SW480 (cell line): ENCODE measurements at places on chromosomes 5 and 9.

- no peak for DNase-seq
These were observed 23.4 kb downstream of the ANXA6 start for GRCh38 chr5:151134228-151134627.

DNA sequence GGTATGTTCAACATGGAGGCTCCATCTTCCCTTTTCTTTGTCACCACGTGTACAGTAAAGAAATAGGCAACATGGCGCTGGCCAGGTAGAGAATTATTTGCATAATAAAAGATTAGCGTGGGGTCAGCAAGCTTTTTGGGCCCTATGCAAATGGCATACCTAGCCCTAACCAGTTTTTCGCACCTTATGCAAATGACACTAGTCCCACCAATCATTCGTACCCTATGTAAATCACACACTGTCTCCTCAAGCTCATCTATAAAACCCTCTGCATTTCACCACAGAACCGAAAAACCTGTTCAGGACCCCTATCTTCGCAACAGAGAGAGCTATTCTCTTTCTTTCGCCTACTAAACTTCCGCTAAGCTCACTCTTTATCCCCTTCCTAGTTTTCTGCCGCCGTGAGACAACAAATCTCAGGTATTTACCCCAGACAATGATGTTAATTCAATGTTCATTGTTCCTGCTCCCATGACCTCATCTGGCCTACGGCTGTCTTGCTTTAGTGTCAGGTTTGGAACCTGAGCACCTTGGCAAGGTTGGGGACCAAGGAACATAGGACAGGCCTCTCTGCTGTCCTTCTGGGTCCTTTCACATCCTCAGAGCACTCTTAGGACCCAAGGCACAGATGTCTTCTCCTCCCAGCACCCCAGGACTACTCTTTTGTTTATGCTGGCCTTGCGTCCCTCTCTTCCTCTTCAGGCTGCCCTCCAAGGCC is 180.7 kb upstream of the RAI14 start:
- no peak for DNase-seq

DNA sequence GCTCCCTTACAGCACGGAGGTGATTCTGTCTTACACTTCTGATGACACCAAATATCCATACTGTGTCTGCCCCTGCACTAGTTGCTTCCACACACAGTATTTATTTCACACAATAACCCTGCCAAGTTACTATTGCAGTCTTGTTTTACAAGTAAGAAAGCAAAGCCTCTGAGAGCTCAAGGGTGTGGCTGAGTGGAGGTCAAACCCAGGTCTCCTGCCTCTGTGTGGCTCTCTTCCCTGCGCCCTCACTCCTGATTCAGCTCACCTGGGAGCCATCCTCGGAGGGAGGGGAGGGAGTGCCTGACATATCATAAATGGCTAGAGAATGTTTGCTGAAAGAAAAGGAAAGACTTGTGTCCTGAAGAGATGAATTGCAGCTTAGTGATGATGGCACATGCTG is 41.0 kb downstream of the MVB12B start:
- no peak for DNase-seq

GRCh38 chr5:171904886-171905285 is 101.6 kb downstream of the FBXW11 start:
- DNase-seq: no peak

DNA sequence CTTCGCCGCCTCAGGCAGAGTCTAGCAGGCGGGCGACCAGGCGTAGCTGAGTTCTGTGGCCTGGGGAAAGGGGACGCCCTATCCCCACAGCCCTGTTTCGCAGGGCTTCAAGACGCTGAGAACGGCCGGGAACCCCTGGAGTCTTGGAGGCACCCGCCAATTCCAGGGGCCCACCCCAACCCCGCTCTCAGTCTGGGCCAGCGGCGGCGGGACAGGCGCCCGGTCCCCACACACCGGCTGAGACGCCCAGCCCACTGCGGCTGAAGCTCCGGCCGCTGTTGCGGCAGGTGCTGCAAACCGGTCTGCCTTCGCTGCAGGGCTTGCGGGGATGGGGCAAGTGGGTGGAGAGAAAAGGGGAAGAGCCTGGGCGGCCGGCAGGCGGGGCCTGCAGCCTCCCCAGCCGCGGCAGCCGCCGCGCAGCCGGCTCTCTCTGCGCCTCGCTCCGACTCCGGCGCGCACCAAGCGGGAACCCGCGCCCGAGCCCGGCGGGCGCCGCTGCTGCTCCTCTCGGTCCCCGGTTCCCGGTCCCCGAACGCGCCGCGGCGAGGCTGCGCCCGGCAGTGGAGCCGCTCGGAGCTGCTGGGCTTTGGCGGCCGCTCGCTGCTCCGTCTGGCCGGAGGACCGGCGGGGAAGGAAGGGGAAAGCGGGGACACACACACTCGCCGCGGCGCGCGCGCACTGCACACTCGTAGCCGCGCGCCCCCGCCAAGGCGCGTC is at the start of gene PIP5K1B:
Gene PIP5K1B (plus strand): TSS at position 427 of the 717 bp plus-strand sequence. CDS start 117,375 bp downstream, outside the sequence.
- peak; percentile 78 for DNase-seq

- DNase-seq: no peak
These were observed 31.9 kb upstream of the IL12B start for GRCh38 chr5:159362220-159362619.

DNA sequence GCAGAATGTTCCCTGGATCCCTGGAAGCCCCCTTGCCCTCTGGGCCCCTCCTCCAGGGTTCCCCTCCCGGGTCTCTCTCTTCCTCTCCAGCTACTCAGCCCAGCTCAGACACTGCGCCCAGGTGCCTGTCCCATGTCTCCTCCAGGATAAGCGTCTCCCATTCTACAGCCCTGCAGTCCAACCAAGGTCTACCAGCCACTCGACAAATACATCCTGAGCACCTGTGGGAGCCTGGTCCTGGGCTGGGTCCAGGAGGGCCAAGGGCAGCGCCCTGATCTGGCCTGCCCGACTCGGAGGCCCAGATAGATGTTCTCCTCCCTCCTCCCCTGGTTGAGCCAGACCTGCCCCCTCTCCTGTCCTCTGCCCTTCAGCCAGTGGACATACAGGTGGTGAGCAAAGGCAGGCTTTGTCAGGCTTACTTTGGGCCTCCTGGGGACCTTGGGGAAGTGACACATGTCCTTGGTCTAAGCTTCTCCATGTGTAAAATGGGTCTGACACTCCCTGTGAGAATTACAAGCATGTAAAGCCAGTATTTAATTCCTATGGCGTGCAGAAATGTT is 1.4 kb downstream of the FLT4 start:
- DNase-seq: no peak

DNA sequence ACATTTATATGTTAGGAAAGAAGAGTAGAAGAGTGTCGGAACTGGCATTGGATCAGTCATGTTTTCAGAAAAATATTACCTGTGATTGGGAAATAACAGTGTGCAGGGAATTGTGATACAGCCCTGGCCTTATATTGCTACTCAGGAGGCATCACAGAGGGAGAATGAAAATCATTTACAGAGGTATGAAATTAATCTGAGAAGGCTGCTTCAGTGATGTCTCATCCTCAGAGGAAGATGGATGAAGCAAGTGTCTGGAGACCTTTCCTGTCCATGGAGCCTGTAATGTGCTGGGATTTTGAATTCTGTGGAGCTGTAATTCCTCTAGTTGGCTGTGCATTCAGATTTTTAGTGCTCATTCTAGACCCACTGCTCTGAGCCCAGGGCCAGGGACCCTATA is 3.8 kb downstream of the ACTBL2 start:
- no peak for DNase-seq

- no peak for DNase-seq
These were observed 735 bp downstream of the ECPAS start for GRCh38 chr9:111483439-111483857.

DNA sequence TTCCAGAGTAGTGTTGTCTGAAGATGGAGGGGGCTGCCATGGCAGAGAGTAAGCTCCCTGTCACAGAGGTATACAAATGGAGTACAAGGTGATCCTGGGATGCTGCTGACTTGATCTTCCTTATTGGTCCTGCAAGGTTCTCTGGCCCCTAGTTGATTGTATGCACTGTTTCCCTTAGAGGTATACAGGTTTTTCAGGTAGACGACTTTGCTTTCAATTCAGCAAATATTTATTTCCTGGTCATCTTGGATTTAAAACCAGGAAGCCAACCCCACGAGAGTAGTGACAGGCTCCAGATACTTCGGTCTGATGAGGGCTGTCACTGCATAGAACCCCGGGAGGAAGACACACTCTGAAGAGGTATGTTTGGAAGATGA is 16.5 kb upstream of the TRIM14 start:
- no peak for DNase-seq

DNA sequence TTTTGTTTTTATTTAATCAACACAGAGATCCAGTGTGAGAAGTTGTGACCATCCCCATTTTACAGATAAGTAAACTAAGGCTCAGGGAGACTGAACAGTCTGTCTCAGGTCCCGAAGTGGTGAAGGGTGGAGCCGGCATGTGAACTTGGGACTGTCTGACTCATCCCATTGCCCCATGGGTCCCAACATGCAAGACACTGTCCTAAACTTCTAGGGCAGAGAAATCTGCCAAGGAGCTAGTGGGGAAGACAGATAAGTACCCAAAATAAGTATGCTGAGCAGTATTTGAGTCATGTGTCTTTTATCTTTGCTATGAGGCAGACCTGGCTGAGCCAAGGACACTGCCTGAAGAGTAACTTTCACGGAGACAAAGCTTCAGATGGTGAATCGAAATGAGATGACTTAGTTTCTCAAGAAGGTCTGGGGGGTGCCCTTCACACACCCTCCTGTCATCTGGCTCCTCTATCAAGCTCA is 64.3 kb upstream of the SLC25A51 start:
- DNase-seq: no peak

GRCh38 chr9:21569721-21570120 is 87.6 kb upstream of the IFNE start:
- DNase-seq: no peak

DNA sequence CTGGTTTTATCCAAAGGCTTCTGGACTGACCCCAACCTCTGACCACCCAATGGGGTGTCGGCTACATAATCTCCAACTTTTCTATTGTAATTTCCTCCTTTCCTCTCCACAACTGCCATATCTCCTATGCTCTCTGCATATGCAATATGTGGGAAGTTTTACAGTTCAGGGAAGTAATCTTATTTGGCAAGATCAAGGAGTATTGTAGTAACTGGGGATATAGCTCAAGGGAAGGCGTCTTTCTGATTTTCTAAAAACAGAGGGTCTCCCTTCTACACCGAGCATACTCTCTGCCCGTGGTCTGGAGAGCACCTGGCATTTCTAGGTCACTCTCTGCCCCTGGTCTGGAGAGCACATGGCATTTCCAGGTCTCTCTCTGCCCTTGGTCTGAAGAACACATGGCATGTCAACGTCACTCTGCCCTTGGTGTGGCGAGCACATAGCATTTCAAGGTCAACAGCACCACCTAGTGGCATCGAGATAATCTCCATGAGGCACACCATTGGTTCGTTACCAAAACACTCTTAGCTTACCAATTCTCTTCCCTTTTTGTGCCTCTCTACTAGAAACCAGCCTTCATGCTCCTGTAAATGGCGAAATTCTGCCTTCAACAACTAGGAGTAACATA is 616.4 kb upstream of the NUDT12 start:
- peak; percentile 46 for DNase-seq

DNA sequence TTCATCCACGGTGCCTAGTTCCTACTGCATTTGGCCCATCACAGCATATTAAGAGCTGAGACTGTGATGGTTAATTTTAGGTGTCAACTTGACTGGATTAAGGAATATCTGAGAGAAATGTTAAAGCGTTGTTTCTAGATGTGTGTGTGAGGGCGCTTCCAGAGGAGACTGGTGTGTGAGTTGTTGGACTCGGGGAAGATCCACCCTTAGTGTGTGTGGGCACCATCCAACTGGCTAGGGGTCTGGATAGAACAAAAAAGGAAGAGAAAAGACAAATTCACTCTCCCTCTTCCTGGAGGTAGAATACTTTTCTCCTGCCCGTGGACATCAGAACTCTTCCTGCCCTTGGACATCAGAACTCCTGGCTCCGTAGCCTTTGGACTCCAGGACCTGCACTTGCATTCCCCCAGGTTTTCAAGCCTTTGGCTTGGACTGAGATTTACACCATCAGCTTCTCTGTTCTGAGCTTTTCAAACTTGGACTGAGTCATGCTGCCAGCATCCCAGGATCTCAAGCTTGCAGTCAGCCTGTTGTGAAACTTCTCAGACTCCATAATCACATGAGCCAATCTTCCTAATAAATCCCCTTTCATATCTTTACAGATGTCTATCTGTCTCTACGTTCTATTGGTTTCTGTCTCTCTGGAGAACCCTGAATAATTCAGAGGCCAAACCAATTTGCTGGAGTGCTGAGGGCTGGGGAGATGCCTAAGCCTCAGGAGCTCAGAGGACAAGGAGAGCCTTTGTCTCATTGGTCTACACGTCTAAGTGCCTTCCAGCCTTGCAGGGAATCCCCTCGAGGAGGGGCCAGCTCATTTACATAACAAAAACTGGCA is 164.5 kb downstream of the DCP2 start:
- DNase-seq: no peak

- DNase-seq: no peak
These were observed 35.7 kb upstream of the TMED7 start for GRCh38 chr5:115661563-115661962.

GRCh38 chr9:12739014-12739652 is 35.7 kb upstream of the LURAP1L start:
- DNase-seq: no peak

DNA sequence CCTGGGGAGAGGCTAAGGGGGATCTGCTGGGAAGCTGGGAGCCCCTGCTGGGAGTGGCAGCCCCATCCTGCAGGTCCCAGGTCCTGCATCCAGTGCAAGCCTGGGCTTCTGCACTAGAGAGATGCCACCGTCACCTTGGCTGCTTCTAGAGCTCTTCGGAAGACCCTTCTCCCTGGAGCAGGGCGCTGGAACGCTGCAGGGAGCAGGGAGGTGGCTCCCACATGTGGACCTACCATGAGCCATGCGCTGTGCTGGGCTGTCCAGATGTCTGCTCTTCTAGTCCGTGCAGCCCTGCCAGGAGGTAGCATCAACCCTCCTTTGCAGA is 90.9 kb upstream of the PHYKPL start:
- DNase-seq: no peak

GRCh38 chr5:52725808-52726207 is 61.9 kb upstream of the ITGA1 start:
- no peak for DNase-seq

DNA sequence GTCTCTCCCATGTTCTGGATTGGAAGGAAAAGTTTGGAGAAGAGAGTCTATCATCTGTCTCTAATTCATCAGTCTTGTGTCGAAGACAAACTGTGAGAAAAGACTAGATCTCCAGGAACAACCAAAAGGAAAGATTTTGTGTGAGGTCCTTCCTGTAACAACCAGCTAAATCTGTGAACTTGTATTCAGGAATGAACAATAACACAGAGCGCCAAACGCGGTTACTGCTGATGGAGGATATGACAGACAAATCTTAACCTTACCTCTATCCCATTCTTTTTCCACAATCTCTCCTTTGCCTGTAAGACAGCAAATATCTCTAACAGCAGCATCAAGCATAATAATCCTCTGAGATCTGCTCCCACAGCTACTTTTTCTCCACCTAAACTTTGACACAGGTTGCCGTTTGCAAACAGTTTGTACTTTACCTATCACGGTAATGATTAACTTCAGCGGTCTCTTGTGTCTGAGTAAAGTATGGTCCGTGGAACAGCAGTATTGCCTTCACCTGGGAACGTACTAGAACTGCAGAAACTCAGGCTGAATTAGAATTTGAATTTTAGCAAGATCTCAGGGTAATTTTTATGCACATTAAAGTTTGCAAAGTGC is 387.6 kb downstream of the ELAVL2 start:
- DNase-seq: peak; percentile 7

- no peak for DNase-seq
These were observed 482.7 kb upstream of the TLE4 start for GRCh38 chr9:79089054-79089560.
